ENCODE measurements at places on chromosomes 12 and 14.

GRCh38 chr12:101698800-101699347, 1.4 kb downstream of the CHPT1 start:
- DNase-seq: no peak

DNA sequence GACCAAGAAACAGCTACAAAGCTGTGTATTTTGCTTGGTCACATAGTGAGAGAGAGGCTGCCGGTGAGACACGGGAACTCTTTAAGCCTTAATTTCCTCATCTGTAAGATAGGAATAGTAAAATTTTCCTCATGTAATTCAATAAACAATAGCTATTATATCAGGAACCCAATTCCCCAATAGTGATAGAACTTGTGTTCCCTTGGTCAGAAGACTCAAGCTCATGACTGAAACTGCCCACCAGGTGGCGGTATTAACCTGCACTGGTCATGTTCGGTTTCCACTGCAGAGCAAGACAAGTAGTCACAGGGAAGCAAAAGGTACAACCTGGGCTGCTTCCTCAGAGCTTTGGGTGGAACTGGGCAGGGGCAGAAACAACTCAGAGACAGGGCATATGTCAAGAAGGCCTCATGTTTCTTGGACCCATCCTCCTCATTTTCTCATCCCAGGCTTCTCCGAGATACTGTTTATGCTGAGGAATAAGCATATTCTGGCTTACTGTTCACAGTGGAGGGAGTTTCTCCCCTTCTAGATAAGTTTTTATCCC, 4.2 kb upstream of the AJUBA start:
- DNase-seq: peak; percentile 90

- no peak for DNase-seq
Measured at GRCh38 chr12:32159925-32160324, 53.3 kb downstream of the BICD1 start.

GRCh38 chr12:13864081-13864673, 117.2 kb downstream of the GRIN2B start:
- peak; percentile 26 for DNase-seq

GRCh38 chr12:50928392-50928791, 24.0 kb upstream of the HIGD1C start:
- DNase-seq: no peak

- no peak for DNase-seq
Measured at GRCh38 chr12:115868624-115869023, 408.9 kb downstream of the MED13L start.

All from breast epithelium (tissue), 4 donors.